Posterior cingulate gyrus (tissue), 11 donors: ENCODE measurements at places on chromosomes 13 and 19.

DNA sequence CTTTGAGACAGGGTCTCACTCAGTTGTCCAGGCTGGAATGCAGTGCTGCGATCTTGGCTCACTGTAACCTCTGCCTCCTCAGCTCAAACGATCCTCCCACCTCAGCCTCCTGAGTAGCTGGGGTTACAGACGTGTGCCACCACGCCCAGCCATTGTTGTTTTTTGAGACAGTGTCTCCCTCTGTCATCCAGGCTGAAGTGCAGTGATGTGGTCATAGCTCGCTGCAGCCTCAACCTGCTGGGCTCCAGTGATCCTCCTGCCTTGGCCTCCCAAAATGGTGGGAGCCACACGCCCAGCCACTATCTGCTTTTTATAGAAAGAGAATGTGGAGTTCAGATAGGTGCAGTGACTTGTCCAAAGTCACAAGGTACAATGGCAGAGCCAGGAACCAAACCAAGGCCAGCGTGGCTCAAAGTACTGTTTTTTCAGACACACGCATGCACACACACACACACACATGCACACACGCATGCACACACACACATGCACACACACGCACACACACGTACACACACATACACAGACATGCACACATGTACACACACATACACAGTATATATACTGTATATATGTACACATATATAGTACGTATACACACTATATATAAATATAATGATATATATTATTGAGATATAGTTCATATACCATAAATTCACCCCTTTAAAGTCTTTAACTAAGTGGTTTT is 6.6 kb downstream of the GADD45B start:
- no peak for DNase-seq

DNA sequence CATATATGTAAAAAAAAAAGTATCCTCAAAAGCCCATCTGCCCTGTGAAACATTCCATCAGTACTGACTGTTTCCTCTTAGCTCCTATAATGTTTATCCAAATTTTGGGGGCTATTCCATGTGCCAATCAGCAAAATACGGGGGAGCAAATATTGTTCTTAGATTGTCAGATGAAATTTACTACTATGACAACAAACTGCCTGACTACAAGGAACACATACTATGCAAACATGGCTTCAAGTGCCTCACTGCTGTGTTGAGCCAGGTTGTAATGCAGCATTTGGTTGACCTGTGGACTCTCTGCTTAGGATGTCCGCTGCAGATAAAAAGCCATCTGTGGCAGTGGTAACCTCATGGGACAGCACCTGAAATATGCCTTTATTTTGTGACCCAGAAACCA is 98.2 kb upstream of the SCEL start:
- DNase-seq, result no peak

- DNase-seq, result no peak
Measured at GRCh38 chr19:3359919-3360420, 6.4 kb upstream of the NFIC start.

DNA sequence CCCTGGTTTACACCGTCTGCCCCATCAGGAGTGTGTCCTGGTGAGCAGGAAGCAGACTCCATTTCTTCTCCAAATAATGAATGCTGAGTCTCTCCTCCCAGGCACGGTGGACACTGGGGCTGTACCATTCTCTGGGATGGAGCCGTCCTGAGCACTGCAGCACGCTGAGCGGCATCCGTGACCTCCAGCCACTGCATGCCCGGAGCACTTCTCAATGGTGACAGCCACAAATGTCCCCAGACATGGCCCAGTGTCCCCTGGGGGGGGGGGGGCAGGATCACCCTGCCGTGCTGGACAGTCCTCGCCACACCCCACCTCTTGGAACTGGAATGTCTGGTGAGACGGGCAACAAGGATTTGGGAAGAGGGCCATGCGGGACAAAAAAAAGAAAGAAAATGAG is 37.4 kb downstream of the GNG7 start:
- no peak for DNase-seq

DNA sequence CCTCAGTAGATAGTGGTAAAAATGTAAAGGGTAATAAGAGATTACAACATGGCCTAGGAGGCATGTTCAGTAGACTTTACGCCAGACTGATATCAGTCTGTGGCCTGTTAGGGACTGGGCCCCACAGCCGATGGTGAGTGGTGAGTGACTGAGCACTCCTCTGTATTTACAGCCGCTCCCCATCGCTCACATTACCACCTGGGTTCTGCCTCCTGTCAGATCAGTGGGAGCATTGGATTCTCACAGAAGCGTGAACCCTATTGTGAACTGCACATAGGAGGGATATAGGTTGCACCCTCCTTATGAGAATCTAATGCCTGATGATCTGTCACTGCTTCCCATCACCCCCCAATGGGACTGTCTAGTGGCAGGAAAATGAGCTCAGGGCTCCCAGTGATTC is 17.9 kb downstream of the NLRP11 start:
- DNase-seq, result no peak

DNA sequence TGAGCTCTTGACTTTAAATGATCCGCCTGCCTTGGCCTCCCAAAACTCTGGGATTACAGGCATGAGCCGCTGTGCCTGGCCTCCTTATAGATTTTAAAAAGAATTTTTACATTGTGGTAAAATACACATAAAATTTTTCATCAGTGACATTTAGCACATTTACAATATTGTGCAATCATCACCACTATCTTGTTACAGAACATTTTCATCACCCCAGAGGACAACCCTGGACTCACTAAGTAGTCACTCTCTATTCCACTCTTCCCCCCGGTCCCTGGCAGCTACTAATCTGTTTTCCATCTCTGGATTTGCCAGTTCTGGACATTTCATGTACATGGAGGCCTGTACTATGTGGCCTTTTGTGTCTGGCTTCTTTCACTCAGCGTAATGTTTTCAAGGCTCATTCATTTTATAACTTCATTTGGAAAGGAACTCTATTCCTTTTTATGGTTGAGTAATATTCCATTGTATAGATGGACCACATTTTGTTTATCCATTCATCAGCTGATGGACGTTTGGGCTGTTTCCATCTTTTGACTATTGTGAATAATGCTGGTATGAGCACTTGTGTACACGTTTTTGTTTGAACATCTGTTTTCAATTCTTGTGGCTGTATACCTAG is 19.9 kb downstream of the MEGF8 start:
- DNase-seq, result no peak

DNA sequence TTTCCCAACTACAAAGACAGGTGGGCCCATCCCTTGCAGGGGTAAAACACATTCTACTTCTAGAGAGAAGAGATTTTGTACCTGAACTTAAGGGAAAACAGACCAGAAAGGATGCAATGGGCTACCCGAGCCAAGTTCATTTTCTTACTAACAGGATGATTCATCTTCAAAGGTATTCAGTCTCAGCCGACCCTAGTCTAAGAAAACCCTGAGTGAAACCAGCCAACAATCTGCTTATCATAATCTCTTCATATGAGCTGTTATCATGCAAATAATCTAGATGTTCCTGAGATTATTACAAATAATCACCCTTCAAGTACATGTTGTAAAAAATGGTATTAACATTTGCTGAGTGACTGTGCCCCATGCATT is 15.6 kb downstream of the PABPC3 start:
- no peak for DNase-seq

DNA sequence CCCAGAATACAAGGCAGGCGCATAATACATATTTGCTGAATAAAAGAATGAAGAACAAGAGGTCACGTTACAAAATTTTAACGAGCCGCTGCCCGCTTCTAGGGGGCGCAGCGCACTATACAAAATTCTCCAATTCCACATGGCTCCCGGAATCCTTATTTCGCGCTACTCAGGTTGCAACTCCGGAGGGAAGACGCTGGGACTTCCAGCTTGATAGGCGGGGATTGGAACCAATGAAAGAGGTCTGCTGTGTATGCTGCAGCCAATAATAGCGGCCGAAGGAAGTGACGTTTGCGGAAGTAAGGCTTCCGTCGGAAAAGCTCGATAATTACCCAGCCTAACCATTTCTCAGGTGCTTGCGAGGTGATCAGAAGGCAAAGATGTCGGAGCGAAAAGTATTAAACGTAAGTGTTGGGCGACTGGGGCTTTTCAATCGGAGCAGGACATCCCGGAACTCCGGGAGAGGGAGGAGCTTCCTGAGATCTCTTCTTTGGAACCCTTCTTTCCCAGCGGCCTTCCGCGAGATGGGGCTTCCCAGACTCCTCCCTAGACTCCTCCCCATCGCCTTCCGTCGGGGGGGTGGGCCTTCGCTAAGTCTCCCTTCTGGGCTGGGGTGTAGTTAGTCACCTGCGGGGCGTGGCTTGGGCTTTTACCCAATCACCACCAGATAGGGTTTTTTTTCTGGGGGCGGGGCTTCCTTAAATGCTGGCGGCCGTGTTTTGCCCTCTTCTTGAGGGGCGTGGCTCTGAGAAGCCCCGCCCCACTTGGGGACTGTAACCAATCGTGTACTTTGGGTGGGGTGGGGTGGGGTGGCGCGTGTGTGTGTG is at the start of gene YJU2:
Gene YJU2 (plus strand): TSS at position 314 of the 827 bp plus-strand sequence. CDS start 67 bp downstream, at position 381.
- peak; percentile 98 for DNase-seq

DNA sequence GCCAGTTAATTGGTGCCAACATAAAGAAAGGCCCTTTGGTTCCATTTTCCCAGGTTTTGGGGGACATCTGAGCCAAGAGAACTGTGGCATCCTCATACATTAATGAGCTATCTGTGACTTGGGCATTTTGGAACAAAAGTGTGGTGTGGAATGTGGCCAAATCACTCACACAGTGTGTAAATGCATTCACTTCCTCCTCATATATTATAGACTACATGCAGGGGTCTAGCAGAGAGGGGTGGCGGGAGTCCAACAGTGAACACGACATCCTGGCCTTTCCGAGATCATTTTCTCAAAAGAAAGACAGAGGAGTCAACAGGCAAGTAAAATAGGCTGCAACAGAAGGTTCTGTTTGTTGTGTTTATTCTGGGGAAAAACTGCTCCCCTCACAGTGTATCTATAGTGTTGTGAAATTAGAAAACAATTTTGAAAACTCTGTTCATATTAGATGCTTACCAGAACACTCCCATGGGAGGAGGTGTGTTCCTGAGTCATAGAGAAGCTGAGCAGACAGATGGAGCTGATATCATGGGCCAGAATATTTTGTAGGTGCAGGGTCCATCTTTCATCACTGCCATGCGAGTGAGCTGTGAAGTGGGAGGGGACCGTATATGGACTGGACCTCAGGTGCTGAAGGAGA is 36.9 kb downstream of the PABPC3 start:
- no peak for DNase-seq

GRCh38 chr13:45522571-45522970 is 57.8 kb downstream of the COG3 start:
- DNase-seq, result no peak

GRCh38 chr19:55368701-55369563 is 1.3 kb downstream of the IL11 start:
- no peak for DNase-seq
